ENCODE measurements at places on chromosomes 6 and 20.
A peak's percentile ranks its signal among the peaks of the same experiment; 100 is the strongest.

- no peak for DNase-seq
Measured at GRCh38 chr20:47571426-47571825, 69.7 kb downstream of the NCOA3 start.

DNA sequence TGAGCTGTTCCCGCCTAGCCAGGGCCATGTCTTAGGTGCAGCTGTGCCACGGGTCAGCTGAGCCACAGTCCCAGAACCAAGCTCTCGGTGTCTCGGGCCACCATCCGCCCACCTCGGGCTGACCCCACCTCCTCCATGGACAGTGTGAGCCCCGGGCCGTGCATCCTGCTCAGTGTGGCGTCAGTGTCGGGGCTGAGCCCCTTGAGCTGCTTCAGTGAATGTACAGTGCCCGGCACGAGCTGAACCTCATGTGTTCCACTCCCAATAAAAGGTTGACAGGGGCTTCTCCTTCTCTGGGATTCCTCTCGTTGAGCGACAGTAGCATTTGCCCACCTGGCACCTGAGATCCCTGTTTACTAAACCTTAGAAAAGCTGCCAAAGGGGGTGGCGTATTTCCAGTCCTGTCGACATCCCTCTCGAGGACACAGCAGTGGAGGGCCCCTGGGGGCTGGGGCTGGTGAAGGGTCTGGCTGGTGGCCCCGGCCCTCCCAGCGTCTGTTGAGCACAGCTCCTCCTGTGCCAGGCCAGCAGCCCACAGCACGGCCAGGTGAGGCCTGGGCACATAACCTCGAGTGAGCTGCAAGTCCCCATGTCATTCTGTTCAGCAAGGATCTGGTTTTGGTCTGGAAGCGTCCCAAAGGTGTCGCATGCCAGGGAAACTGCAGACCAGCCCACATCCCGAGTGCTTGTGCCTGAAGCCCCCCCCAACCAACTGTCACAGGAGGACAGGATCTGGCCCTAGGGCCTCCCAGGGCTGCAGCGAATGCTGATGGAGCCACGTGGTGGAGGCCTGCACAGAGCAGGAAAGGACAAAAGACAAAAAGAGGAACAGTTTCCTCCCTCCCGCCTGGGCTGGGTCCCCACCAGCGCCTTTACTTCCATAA lies 21.2 kb upstream of the PYGB start:
- DNase-seq: no peak

DNA sequence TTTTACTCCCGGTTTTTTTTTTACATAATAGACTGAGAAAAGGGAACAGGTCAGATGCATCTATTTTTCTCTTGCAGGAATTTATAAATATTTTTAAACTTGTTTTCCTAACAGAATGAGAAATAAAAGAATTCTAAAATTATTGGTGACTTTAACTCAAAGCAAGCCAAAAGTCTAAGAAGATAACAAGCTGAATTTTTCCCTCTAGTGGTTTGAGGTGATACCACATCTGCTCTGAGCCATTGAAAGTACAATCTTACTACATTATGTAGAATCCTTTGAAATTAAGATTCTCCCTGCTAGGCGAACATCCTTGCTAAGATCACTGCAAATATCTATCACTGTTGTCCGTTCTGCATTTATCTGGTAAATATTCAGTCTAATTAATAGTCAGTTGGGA lies 10.7 kb upstream of the STMND1 start:
- DNase-seq: no peak

DNA sequence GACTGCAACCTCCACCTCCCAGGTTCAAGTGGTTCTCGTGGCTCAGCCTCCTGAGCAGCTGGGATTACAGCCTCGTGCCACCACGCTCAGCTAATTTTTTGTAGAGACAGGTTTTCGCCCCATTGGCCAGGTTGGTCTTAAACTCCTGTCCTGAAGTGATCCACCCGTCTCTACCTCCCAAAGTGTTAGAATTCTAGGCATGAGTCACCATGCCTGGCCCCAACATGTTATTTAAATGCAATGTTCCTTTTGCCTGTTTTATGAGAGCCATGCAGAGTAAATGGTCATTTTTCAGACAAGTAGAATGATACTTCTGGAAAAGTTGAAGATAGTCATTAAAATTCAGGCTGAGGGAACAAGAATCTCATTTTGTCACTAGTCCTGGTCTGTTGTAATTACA lies 43.8 kb upstream of the RPS6KA2 start:
- no peak for DNase-seq

DNA sequence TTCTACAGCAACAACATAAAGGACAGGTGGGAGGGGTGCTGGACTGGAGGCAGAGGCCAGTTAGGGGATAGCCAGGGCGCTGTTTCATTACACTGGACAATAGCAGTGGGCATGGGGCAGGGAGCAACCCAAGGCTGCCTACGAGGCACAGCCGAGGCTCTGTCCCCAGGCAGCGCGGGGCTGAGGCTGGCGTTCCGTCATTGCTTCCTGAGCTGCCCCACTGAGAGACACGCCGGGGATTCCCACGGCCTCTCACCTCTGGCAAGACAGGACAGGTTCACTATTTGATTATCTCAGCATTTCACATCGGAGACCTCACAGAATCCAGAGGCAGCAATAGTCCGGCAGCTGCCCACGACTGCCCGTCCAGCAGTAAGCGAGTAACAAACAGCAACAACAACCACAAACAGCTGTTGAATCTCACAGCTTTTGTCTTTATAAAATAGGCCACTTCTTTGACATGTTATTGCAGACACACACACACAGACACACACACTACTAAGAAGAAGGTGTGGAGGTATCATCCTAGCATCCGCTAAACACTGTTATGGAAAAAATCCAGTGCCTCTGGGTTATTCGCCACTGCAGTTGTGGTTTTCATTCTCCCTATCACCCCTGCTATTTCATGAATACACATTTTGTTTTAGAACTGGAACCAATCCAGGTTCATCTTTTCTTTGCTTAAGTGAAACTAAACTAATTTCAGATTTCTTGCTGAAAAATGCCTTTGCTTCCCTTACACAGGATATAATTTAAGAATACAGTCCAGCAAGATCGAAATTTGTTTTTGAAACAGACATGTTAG lies 19.5 kb downstream of the KIF25 start:
- no peak for DNase-seq

DNA sequence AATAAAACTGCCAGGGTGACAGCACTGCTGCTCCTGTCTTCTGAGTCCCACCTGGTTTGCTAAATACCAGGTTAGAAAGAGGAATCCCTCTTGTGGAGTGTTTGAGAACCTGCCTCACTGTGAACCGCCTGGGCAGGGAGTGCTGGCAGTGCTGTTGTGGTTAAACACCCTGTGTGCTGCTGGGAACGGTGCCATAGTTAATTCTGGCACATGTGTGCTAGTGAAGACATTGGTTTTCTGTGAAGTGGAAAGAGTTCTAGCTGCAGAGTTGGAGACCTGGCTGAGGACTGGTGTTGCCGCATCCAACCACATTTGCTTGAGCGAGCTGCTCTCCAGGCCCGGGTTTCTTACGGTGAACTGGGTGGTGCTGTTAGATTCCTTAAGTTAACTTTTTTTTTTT lies 72.7 kb downstream of the IGF2R start:
- DNase-seq: peak; percentile 53

- DNase-seq: no peak
Measured at GRCh38 chr6:95690328-95690727, 113.0 kb downstream of the MANEA start.

GRCh38 chr6:32081168-32081990 lies 27.8 kb downstream of the TNXB start:
- no peak for DNase-seq

DNA sequence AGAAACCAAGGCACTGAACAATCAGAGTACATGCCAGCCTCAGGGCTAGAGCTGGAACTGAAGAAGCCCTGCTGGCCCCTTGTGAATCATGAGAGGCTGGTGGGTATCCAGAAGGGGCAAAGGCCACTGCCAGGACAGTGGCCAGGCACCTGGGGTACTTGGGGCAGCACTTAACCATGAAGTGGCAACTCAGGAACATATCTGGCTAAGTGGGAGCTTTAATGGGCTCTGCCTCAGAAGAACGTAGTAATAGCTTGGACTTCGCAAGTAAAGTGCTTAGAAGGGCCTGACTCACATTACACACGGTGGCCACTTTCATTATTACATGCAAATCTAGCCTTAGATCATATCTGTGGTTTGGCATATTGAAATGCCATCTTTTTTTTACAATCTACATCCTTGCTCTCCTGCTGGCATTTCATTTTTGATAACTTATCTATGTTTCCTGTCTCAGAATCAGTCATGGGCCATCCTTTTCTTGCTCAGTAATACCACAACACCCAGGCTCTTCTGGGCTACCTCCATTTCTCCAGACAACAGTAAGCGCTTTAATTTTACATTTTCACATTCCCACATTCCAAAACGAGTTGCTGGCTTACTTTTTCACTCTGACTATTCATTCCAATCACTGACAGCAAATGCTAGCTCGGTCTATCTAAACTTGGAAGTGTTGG lies 21.6 kb downstream of the NAPB start:
- no peak for DNase-seq

DNA sequence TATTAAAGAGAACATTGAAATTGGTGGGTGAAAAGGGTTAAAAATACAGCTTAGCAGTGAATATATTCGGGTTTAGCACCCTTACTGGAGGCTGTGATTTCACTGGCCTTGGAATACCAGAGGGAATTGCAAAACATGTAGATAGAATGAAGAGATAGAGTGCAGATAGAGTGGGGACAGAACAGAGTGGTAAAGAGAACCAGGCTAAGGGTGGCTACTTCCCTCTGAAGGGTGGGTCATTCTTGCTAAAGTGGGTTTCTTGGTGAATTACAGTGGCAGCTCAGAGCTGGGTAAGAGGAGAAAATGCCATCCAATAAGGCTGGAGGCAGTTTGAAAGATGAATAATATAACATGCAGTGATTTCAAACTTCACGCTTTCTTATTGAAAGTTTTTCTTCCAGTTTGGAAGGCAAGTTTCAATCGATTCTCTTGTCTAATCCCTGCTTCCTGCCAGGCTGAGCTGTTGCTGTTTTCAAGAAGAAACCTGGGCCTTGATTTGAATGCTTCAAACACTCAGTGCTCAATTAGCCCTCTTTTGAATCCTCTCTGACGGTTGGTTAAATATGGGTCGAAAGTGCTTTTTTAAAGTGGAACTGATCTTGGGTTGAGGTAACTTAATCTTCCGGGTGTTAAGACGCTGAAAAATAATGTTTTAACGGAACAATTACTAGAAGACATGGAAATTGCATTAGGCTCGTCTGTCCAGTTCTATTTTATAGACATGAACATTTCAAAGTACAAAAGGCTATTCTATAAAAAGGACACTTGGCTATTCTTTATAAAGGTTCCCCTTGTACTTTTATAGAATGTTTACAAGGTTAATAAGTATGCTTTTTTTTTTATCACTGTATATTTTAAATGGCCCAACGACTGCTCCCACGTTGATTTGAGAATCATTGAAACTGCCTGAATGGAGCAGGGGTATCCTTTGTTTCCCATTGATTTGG lies 203.3 kb downstream of the BCAS1 start:
- DNase-seq: no peak

DNA sequence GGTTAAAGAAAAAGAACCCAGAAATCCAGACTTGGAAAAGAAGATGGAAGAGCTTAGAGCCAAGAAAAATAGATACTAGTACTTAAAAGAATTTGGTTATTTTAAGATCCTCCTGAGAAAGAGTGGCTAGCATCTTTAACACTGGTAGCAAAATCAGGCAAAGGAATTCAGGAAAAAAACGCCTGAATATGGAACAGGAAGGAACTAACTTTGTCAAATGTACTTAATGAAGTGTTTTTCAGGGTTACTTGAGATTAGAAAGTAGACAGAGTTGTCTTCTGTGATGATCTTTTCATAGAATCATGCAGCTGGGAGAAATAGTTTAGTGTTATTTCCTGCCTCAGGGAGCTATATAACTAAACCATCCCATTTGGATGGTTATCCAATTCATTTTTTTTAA lies 50.8 kb upstream of the SASH1 start:
- DNase-seq: no peak

- DNase-seq: no peak
Measured at GRCh38 chr6:33998660-33999059, 147.2 kb downstream of the GRM4 start.

- no peak for DNase-seq
Measured at GRCh38 chr6:75492386-75493153, 1.0 kb downstream of the FILIP1 start.

- peak; percentile 45 for DNase-seq
Measured at GRCh38 chr6:25085756-25086155, 150.0 kb upstream of the RIPOR2 start.

GRCh38 chr6:36798852-36799251 lies 40.4 kb downstream of the CPNE5 start:
- DNase-seq: no peak

DNA sequence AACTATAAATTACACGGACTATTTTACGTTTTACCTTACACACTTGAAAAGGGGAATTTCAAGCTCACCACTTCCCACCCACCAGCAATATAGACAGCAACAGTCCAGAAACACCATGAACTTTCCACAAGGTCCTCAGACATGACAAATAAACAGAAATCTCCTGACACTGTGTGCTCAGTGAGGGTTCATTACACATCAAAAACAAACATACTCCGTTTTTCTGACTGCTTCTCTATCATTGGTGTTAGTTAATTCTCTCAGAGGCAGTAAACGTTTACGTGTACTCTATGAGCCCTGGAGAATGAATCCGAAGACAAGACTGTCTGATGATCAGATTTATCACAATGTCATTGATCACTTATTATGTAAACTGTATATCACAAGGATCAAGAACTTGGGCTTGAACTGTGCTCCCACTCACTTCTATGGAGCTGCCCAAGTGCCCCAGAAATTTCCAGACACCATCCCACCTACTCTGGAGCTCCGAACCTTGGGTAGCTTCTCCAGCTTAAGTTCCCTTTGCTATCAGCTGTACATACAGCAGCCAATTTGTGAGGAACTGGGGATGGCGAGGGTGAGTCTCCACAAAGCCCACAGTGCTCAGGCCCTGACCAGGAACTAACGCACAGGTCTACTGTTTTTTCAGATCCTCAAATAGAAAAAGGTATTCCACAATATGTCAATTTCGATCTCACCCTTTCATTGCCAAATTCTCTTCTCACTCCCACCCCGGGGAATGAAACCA lies 86.0 kb downstream of the ALDH8A1 start:
- DNase-seq: no peak

DNA sequence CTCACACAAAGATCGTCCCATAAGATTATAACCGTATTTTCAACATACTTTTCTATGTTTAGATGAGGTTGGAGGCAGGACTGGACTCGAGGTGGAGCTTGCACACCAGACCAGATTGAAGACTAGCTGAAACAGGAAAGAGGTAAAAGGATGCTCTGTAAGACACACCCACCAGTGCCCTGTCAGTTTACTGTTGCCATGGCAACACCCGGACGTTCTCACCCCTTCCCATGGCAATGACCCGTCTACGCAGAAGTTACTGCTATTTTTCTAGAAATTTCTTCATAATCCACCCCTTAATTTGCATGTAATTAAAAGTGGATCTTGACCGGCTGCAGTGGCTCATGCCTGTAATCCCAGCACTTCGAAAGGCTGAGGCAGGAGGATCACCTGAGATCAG lies 13.6 kb upstream of the SRSF6 start:
- DNase-seq: no peak

DNA sequence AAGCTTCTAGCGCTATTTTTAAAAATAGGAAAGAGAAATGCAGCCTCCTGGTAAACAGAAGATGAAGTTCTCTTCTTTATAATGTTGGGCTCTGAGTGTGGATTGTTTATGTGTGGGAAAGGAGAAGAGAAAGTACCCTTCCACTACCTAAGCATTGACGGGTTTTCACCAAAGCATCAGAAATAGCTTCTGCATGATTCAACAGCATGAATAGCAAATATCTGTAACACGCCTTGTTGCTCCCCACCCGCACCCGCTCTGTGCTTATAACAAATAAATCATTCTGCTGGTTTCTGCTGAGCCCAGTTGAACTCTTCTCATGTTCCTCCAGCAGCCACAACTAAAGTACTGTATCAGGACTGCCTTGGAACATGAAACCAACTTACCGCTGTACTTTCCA lies 20.7 kb downstream of the TXLNB start:
- no peak for DNase-seq

Measured in stomach (tissue), 19 donors.